ENCODE measurements at places on chromosomes 1 and 21.

DNA sequence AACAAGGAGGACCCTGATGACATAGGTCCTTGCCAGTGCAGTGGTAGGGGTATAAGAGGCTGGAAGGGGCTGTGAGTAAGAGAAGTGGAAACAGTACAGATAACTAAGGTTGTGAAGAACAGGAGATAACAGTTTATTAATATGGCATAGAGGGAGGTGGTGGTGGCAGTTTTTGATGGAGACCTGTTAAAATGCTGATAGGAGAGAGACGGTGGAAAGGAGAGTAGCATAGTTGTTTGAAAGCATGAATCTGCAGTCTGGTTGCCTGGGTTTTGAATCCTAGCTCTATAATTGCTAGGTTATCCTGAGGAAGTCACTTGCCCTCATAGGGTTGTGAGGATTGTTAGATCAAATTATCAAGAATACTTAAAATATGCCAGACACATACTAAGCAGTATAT is 19.4 kb downstream of the LRRC41 start:
- no peak for DNase-seq

DNA sequence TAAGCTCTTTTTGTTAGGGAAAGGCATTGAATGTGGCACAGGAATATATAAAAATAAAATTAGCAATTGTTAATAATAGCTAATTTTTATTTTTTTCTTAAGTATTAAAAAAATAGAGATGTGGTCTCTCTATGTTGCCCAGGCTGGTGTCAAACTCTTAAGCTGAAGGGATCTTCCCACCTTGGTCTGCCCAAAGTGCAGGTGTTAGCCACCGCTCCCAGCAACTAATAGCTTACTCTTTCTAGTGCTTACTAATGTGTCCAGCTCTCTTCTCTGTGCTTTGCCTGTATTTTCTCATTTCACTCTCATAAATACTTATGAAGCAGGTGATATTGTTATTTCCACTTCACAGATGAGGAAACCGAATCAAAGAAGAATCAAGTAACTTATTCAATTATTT is 13.4 kb upstream of the IL24 start:
- DNase-seq: no peak

GRCh38 chr1:61754545-61754944 is 12.3 kb downstream of the PATJ start:
- no peak for DNase-seq

- no peak for DNase-seq
Measured at GRCh38 chr1:50103615-50104081, 5.1 kb upstream of the ELAVL4 start.

Data from NCI-H1105 (cell line).